ENCODE measurements at places on chromosomes 5 and 9. TPM values are rescaled to one million over a fixed set of nuclear protein-coding genes. Genes with fewer than 3 reads are reported as not detected.

The TAF11L4 gene
- total RNA-seq = not detected

The PCDHGB2 gene
- total RNA-seq = 1.9 TPM

The ACTL7A gene
- total RNA-seq = not detected

The GRXCR2 gene
- total RNA-seq = not detected

The SPATA31C1 gene
- total RNA-seq = not detected

- no peak for DNase-seq
Observed at GRCh38 chr5:56481428-56482357, 248.6 kb upstream of the ANKRD55 start.

- DNase-seq = no peak
Observed at GRCh38 chr5:556909-557441, 32.7 kb upstream of the SLC9A3 start.

GRCh38 chr9:114558027-114558675, 29.4 kb upstream of the ATP6V1G1 start:
- DNase-seq = no peak

DNA sequence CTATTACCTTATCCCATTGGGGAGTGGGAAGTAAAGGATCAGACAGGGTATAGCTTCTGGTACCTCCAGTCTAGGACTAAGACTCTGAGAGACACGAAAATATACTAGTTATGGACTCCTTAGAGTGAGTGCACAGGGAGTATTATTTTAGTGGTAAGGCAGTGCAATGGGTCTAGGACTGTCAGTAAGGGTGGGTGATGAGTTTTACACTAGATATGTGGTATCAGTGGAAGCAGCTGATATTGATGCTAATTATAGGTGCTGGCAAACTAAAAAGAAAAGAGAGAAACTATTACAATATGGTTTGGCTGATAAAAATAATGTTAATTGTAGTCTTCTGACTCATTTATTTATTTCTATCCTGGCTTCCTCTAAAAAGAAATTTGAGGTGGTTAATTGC, 118.6 kb downstream of the UNC13B start:
- DNase-seq = no peak

GRCh38 chr5:105501315-105501714, 1938.7 kb upstream of the NUDT12 start:
- no peak for DNase-seq

GRCh38 chr9:77424993-77425392, 223.1 kb downstream of the GNA14 start:
- no peak for DNase-seq

DNA sequence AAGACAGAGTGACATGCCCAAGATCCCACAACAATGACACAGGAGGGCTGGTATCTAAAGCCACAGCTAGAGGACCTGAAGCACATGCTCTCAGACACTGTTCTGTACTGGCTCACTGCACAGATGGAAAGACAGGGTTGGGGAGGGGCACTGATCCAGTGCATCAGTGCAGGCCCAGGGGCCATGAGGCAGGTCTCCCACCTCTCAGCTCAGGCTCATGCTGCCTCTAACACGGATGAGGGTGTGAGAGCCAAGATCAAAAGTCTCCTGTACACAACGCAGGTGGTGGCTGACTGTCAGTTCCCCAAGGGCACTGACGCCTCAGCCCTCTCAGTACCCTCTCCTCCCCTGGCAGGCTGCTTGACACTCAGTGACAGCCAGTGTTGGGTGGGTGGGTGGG, 10.9 kb downstream of the RAPGEF1 start:
- no peak for DNase-seq

DNA sequence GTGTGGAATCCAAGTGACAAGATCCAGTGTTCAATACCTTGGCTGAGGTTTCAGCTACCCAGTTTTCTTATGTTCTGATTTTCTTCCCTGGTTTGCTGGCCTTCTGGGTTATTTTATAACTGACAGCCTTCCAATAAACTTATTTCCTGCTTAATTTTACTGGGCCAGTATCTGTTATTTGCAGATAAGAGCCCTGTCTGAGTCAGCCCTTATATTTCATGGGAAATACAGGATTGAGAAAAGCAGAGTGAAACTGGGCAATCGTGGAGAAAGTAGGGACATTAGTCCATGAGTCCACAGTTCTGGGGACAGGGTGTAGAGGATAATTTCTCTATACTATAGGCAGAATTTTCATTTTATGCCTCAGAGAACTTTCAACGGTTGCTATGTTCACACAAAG, 32.3 kb downstream of the TMEM167A start:
- no peak for DNase-seq

DNA sequence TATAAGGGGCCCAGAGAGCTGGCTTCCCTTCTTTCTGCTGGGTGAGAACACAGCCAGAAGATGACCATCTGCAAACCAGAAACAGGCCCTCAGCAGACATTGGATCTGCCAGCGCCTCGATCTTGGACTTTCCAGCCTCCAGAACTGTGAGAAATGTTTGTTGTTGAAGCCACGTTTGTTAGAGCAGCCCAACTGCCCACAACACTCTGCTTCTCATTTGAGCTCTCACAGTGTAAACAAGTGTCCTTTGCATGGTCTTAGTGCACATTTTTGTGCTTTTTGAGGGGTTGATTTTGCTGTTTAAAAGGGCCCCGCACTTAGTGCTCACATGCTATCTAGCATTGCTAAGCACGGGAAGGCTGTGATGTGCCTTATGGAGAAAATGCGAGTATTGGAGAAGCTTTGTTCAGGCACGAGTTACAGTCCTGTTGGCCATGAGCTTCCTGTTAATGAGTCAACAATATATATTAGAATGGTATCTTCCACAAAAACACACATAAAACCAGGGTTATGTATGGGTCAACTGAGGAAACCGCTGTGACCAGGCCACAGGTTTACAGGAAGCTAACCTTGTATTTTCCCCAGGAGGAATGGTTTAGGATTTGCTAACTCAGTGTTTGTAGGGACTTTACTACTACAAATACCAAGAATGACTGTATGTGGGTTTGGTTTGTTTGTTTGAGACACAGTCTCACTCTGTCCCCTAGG, 11.9 kb downstream of the CMBL start:
- no peak for DNase-seq

DNA sequence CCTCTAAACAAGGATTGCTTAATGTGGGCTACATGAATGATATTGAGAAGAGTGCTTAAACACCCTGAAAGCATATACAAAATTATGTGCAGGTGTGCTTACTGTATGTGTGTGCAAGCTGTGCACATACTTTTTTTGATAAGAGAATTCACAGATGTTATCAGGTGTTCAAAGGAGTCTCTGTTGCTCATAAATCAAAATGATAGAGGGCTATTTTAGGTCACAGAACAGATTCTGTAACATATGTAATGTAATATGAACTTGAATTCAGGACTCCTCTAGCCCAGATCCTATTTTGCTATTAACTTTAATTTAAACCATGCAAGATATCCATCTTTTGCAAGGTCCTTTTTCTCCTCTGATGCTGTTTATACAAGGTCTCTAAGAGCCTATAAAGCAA, 38.2 kb downstream of the CCDC192 start:
- no peak for DNase-seq

- peak; percentile 85 for DNase-seq
Observed at GRCh38 chr5:157516626-157517325, 56.8 kb downstream of the NIPAL4 start.

DNA sequence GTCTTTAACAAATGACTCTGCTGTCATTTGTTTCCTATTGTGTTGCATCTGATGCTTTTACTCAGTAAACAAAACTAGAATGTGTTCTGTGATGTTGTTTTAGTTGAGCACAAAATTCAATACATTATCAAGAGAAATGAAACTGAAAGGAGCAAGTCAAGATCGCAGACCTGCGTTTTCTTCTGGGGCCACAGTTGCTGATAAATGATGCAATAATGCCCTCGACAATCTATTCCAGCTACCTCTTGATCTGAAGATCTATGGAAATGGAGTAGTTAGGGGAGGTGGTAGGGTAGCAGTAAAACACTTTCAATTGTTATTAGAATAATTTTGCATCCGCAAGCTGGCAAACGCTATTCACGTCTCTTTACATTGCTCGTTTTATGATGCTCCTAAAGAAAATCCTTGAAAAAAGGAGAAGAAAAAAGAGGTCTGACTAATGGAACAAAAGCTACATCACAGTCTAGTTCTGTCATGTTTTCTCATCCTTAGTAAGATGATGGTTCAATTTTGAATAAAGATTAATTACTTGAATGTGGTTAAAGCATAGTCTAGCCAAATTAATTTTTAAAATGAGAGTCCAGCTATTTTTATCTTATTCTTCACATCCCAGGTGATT, 1.6 kb downstream of the ZNF366 start:
- no peak for DNase-seq

DNA sequence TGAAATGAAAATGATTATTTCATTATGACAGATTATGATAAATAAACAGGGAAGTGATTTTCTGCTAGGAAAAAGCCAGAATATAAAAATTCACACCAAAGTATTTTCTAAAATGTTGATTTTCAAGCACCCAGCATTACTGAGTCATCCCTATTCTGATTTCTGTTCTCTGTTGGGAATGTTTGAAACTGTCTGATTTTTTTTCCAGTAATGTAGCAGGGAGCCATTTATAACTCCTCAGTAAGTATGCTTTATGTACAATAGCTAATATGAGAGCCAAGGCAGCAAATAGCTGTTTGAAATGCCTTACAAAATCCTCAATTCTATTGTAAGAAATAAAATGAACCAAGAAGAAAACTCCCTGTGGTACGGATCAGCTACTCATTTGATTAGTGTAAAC, 471.7 kb upstream of the TYRP1 start:
- no peak for DNase-seq

DNA sequence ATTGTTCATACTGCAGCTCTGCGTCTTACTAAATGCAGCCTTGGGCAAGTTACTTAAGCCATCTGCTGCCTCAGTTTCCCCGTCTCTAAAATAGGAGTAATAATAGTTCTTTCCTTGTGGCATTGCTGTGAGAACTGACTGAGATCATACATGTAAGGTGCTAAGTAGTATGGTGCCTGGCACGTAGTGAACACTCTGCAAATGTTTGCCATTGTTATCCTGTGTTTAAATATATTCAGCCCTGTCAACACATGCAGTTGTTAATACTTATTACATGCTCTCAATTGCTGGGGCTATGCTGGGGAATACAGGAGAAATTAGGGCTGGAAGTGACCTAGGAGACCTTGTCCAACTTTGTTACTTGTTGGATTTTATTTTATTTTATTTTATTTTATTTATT, 105.2 kb upstream of the RAI14 start:
- no peak for DNase-seq

GRCh38 chr5:137954131-137954879, 65.0 kb downstream of the PKD2L2 start:
- peak; percentile 84 for DNase-seq

DNA sequence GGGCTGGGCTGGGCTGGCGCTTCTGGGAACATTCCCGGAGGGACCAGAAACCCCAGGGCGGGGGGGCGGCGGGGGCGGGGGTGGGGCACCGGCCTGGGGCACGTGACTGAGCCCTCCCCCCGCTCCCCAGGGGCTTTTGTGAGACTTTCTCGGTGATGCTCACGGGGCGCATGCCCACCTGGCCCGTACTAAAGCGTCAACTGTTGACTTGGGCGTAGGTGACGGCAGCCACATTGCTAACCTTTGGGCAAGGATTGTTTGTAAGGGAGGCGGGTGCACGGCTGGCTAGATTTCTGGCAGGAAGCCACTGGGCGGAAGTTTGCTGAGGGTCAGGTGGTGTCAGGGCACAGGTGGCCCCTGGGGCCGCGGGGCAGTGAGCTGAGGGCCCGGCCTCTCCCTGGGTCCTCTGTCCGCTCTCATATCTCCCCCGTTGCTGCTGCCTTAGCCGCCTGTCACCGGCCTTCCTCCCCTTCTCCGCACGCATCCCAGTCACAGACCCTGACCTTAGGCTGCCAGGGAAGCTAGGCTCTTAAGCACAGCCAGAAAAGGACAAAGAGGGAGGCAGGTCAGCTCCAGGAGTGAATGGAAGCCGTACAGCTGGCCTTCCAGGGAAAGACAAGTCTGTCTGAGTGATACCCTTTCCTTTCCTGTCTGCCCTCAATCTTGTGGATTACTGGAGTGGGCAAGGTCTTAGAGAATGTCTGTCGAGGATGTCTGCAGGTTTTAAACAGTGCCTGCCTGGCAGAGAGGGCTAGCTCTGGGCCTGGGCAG, 812 bp downstream of the CACFD1 start:
- DNase-seq = no peak

DNA sequence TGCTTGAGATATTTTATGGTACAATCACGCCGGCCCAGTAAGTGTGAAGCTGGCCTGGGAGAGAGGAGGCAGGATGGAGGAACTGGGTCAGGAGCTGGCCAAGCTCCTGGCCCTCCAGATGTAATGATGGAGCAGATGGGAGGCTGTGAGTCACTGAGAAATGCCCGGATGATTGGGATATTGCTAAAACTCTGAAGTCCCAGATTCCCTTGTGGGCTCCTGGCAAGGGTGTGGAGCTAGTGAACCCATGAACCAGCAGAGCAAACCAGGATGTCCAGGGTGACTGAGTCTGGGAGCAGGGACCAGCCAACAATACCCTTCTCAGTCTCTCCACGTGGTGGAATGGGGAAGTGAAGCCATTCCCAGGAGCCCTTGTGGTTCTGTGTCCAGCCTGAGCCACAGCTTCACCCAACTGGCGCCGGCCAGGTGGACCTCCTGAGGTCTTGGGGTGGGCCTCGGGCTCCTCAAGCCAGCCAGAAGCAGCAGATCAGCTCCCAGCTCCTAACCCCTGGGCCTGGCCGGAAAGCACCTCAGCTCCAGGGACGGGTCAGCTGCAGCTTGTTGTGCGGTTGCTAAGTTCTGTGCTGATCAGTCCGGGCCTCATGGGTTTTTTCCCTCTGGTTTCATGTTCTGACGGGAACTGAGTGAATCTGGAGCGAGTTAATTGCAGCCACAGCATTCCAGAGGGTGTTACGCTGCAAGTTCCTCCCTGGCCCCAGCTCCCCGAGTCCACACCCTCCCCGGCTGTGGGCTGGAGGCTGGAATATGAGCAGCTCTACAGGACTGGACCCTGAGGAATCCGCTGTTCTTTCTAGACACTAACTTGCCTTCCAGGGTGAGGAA, 37.6 kb downstream of the DUSP1 start:
- peak; percentile 91 for DNase-seq

DNA sequence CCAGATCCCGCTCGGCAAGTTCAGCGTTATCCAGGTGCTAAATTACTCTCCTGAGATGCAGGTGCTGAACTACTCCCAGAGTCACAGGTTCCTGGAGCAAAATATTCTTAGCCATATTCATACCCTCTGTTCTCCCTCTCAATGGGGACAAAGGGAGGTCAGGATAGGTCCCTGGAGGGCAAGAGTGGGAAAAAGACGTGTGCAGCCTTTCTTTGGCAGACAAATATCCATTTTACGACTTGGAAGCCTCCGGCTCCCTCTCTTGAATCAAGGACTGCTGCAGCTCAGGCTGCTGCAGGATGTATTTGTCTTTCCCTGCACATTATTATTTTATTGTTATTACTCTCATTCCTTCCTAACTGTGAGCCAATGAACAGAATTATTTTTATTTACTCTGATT, 590.2 kb downstream of the NR2F1-AS1 start:
- no peak for DNase-seq

GRCh38 chr9:94822273-94822672, 95.8 kb downstream of the AOPEP start:
- peak; percentile 56 for DNase-seq

GRCh38 chr5:16456103-16456832, 9.3 kb downstream of the ZNF622 start:
- DNase-seq = peak; percentile 60

GRCh38 chr5:71786337-71787055, 67.4 kb downstream of the CARTPT start:
- DNase-seq = no peak

GRCh38 chr5:151174612-151175101, 17.1 kb upstream of the ANXA6 start:
- no peak for DNase-seq

- peak; percentile 11 for DNase-seq
Observed at GRCh38 chr9:81855538-81855937, 72.7 kb upstream of the SPATA31D4 start.

Measured in H4 (cell line).